ENCODE measurements at places on chromosomes 2 and 18. TPM values are rescaled to one million over a fixed set of nuclear protein-coding genes. Genes with fewer than 3 reads are reported as not detected.

DNA sequence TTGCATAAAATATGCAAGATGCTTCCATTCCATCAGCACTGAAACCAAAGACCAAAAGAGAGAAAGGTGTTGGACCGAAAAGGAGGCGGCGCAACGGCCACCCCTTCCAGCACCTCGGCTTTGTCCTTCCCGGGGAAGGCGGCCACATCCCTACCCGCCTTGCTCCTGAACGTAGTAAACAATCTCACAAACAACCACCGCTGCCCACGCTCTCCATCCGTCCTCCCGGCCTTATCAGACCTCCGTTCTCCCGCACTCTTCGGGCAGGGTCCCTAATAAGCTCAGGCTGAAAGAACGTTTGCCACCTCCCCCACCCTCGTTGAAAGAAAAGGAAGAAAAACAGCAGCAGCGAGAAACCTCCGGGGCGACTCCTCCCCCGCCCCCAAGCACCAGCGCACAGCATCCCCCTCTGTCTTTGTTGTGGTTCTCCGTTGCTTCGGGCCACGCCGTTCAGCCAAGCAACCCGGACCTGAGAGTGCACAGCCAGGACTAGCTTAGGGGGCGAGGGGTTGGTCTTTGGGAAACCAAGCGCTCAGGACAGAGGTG is 4.4 kb downstream of the EVX2 start:
- peak; percentile 11 for DNase-seq

GRCh38 chr2:139790807-139791752 is 1010.9 kb upstream of the NXPH2 start:
- DNase-seq: peak; percentile 51

- DNase-seq: no peak
Observed at GRCh38 chr2:38390947-38391346, 13.9 kb upstream of the ATL2 start.

DNA sequence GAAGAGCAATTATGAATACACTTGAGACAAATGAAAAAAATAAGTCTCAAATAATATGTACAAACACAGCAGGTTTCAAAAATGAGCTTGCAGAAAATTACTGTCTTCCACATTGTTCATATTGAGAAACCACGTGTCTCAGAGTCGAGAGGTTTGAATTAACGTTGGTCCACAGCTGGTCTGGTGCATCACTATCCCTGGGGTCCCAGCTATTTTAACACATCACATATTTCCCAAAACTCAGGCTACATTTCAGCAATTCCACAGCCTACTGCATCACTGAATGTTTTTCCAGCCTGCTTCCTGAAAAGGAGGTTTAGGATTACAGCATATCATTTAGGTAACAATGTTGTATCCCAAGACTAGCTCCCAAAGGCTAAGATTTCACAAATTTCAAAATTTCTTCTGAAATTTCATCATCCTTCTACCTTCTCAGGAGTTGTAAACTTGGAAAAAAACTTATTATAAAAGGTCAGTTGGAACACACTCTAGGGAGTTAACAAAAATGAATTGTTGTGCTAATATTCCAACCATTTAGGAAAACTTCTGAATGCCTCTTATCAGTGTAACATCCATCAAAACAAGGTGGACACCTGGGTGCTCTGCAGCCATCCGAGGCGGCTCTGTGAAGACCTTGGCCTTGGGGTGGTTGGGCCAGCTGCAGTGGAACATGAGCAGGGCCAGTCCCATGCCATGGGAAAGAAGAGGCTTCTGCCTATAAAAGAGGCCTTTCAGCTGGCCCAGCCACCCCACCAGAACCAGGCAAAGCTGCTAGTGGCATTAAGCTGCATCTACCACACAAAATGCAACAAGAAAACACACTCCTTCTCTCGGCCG is 198.1 kb upstream of the RBBP8 start:
- no peak for DNase-seq

DNA sequence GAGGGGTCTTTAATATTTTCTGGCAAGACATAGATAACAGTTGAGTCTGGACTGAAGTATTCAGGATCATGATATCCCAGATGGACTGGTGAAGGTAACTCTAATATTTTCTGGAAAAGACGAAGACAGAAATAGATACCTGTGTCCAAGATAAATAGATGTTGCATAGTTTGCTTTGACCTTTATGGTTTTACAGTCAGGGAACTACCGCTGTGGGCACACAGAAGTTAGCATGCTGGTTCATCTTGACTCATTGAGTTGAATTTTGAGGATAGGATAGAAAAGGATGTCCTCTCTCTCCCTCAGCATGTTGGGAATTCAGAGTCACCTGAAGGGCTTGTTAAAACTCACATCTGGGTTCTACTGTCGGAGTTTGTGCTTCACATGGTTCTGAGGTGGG is 20.8 kb downstream of the KCNE4 start:
- DNase-seq: no peak

DNA sequence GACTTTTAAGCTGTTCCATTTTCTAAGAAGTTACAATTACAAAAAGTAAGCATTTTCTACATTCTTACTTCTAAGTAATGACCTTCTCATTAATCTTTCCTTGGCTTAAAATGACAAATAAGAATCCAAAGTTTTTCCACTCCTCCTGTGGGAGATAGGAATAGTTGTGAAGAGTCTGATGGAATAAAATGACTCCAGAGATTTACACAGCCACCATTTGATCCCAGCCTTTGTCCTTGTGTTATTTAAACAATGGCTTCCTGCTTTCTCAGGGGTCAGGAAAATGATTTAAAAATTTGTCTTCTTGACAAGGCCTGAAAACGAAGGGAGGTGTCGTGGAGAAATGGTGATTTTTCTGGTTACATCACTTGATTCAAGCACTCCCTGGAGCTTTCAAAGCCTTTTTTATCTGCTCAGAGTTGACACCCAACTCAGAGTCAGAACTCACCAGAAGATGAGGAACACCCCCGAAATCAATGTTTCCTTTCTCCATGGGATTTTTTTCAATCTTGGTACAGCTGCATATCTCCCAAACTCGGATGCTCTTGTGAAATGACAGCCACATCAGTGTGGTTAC is 106.5 kb downstream of the GALNT3 start:
- DNase-seq: no peak

GRCh38 chr2:126449677-126450076 is 206.3 kb upstream of the GYPC start:
- DNase-seq: no peak

DNA sequence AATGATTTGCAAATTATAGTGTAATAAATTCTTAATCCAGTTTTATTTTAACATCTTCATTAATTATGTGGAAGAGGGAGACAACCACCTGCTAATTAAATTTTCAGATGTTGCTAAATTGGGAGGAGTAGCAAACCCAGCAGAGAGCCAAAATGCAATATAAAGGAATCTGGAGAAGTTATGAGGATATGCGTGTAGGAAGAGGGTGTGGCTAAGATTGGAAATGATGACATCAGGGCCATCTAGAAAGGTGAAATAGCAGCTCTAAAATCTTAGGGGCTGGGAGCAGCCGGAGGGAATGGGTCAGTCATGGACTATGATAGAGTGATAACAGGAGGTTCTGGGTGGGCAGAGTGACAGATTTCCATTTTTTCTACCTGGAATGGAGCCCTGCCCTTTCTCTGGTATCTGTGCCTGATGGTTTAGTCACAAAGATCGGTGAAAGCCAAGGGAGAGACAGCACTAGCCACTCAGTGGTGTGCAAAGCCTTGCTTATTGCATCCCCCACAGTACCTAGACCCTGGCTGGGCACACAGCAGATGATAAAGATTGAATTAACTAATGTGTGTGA is 379.2 kb upstream of the CELF4 start:
- no peak for DNase-seq

DNA sequence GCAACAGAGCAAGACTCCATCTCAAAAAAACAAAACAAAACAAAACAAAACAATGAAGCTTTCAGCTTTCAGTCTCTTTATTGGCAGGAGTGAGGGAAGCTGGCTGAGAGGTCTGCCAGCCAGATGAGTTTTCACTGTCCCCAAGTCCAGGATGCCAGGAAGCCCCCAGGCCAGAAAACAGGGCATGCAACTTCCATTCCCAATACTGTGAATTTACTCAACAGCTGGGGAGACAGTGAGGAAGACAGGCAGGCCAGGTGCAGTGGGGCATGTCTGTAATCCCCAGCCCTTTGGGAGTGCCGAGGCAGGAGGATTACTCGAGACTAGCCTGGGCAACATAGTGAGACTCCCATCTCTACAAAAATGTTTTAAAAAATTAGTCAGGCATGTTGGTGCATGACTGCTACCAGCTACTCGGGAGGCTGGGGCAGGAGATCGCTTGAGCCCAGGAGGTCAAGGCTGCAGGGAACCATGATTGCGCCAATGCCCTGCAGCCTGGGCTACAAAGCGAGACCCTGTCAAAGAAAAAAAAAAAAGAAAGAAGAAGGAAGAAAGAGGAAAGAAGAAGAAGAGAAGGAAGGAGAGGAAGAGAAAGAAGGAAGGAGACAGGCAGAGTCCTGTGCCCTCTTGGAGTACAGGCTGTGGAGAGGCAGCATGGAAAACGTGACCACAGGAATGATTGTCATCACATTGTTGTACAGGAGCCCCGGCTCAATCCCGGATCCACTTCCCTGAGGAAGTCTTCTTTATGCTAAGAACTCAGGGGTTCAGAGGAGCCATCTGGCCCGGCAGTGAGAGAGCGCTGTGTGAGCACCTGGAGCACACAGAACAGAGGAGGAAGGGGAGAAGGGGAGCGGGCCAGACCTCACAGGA is 29.2 kb upstream of the POMC start:
- DNase-seq: no peak

DNA sequence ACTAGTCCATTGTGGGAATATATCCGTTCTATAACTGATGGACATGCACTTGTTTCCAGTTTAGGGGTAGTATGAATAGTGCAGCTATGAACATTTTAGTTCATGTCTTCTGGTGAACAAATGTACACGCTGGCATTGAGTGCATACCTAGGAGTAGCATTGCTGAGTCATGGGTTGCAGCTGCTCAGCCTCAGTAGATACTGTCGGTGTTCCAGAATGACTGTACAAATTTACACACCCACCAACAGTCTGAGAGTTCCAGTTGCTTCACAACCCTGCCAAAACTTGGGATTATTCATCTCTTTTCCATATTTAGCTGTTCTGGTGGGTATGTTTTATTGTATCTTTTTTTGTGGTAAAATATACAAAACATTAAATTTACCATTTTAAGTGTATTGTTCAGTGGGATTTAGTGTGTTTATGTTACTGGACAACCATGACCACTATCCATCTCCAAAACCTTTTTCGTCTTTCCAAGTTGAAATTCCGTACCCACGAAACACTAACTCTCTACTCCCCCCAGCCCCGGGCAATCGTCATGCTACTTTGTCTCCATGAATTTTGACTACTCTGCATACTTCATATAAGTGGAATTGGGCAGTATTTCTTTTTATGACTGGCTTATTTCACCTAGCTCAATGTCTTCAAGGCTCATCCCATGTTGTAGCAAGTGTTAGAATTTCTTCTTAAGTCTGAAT is 281.0 kb downstream of the PRKCE start:
- no peak for DNase-seq

- DNase-seq: no peak
Observed at GRCh38 chr2:80377071-80377470, 72.5 kb upstream of the LRRTM1 start.

DNA sequence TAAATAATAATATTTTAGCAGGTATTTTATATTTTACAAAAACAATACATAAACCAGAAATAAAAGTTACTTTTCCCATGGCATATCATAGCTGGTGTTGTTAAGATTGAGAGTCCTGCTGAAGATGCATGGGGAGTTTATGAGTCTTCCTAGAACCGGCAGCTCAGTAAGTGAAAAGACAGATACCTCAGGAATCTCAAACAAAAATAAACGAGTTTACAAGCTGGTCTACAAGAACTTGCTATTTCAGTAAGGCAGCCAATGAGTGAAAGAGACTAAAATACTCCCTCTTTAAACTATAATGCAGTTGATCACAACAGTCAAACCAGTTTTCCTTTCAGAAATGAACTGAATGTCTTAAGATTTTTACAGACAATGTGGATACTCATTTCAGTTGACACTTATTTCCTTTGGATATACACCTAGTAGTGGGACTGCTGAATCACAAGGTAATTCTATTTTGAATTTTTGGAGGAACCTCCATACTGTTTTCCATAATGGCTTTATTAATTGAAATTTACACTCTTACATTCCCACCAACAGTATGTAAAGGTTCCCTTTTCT is 8.9 kb downstream of the GAREM1 start:
- DNase-seq: no peak

- peak; percentile 21 for DNase-seq
Observed at GRCh38 chr2:207983641-207984042, 41.7 kb downstream of the PLEKHM3 start.

DNA sequence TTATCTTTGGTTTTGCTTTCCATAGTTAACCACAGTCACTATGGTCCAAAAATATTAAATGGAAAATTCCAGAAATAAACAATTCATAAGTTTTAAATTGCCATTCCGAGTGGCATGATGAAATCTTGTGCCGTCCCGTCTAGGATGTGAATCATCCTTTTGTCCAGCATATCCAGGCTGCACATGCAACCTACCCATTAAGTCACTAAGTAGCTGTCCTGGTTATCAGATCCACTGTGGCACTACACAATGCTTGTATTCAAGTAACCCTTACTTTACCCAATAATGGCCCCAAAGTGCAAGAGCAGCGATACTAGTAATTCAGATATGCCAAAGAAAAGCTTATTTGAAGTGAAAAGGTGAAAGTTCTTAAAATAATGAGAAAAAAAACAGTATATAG is 10.7 kb downstream of the USP34 start:
- DNase-seq: no peak

DNA sequence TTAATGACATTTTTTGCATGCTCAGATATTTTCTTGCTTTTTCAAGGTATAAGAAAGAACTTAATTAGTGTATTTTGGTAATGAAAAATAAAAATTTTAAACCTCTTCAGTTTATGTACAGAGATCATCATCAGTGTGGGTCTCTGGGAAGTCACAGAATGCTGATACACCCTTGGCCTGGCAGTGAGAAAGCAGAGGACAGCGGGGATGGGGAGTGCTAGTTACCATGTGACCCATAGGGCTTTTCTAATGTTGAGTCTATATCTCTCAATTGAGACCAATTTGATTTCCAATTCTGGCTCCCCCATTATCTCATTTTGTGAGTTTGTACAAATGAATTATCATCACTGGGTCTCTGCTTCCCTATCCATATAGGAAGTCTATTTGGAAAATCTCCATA is 305.7 kb downstream of the CYRIA start:
- DNase-seq: no peak

DNA sequence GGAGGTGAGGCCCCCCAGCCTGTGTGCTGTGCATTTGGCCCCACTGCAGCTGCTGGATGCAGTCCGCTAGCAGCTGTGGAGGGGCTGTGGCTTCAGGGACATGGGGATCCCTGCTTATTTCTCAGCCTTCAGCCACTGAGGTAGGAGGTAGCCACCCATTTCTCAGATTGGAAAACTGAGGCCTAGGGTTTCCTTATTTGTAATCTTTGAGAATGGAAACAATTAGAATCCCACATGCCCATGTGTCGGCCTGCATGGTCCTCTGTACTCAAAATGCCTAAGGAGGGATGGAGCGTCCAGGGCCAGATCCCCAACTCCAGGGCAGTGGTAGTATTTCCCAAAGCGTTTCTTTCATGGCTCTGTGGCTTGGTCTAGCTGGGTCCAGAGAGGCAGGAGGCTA is 42.1 kb downstream of the TOGARAM2 start:
- no peak for DNase-seq

GRCh38 chr2:62884514-62884913 is 166.1 kb upstream of the OTX1 start:
- no peak for DNase-seq

- no peak for DNase-seq
Observed at GRCh38 chr18:57059366-57059765, 87.5 kb upstream of the BOD1L2 start.

- DNase-seq: no peak
Observed at GRCh38 chr18:28837100-28837499, 660.2 kb upstream of the CDH2 start.

ERICH2 gene
- total RNA-seq: not detected

ZSWIM2 gene
- total RNA-seq: not detected

ITGA6 gene
- total RNA-seq: 25.3 TPM

SDC1 gene
- total RNA-seq: 0.27 TPM
